ENCODE measurements at places on chromosomes 3 and 15.
A peak's percentile ranks its signal among the peaks of the same experiment; 100 is the strongest.

GRCh38 chr15:80161468-80162016 lies 8.7 kb downstream of the FAH start:
- DNase-seq, result no peak

DNA sequence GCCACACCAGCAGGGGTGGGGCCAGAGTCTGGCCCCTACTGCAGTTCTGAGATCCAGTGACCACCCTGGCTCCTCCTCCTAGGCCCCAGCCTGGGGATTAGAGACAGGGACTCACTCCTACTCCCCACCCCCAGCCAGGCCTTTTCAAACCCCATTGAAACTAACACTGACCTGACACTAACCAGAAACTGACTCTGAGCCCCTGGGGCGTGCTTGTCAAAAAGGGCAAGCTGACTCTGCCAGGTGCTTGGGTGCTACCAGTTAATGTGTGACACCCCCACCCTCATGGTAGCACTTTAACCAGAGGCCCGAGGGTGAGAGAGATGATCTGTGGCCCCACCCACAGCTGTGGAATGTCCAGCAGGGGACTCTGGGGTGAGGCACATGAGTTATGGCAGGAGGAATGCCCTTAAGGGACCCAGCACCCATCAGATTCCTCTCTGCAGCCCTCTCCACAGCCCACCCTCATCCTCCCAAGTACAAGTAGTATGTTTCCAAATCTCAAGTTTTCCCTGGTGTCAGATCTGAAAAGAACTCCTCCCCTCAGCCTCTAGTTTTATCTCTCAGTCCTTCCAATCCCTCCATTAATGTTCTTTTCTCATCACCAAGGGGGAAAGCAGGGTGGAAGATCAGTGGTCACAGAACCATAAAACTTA lies 1.4 kb downstream of the PTH1R start:
- no peak for DNase-seq

DNA sequence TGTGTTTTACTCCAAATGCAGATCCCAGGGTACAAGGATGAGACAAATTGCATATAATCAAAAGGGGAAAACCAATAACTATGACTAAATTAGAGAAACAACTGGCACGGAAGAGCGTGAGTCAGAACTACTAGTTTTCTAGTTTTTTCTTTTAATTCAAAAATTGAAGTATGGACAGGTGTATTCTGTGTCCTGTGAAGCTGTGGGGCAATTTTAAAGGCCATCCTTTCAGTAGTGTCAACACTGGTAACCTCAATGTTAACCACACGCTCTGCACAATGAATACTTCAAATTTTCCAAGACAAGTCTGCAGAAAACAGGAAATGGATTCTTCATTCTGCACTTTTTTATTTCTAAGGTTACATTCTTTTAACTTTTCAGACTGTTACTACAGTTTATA lies 32.5 kb upstream of the GOLGA8A start:
- no peak for DNase-seq

DNA sequence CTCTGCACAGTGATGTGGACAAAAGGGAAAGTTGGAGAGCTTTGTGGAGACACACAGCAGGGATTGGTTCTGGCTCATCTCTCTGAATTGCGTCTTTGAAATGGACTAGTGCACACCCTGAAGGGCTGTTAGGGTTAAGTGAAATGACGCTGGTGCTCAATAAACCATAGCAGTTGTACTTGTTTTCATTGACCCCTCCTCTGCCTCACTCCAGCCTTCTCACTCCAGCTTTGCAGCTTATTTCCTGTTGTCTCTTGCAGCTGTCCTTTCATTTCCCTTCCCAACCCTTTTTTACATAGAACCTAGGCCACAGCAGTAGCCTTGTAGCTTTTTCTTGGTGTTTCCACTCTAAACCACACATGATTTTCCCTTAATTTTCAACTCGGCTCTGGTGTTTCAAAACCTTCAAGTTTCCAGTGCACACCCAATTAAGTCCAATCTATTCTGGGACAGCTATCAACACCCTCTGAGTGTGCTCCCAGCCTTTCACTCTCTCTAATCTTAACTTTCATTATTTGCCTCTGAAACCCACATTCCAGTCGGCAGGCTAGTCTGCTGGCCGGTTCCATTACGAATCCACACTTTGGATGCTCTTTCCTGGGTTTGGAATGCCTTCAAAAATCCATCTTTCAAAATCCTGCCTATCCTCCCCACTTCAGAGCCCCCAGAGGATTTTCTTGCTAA lies 6.4 kb downstream of the C3orf52 start:
- peak; percentile 27 for DNase-seq

DNA sequence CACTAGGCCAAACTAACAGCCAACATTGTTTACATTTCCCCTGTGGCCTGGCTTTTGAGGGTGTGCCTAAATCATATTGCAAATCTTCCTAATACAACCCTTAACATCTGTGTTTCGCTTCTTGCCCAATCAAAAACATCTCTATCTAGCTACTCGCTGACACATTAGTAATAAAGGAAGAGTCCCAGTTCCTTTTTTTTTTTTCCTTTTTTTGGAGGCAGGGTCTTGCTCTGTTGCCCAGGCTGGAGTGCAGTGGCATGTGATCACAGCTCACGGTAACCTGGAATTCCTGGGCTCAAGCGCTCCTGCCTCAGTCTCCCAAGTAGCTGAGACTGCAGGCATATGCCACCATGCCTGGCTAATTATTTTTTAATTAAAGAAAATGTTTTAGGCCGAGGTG lies 2.1 kb upstream of the SRPRB start:
- no peak for DNase-seq

DNA sequence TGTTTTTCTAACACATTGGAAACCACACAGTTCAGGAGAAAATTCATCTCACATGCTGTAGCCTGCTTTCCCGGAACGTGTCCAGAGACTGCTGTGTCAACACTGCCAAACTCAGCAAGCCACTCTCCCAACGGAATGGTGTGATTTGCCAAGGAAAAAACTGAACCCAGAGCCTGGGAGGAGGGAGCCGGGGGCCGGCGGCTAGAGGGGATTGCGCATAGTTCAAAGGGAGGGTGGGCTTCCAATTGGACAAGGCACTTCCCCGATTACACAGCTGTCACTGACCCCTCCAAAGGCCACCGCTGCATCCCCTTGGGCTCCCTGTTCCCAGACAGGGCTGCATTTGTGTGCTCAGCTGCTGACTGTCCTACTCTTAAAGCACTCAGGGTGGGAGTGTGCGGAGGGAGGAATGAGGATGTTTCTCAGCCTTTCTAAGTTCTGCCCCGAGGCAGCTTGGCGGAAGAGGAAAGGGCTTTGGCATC lies 256.2 kb downstream of the ZNF621 start:
- peak; percentile 58 for DNase-seq

DNA sequence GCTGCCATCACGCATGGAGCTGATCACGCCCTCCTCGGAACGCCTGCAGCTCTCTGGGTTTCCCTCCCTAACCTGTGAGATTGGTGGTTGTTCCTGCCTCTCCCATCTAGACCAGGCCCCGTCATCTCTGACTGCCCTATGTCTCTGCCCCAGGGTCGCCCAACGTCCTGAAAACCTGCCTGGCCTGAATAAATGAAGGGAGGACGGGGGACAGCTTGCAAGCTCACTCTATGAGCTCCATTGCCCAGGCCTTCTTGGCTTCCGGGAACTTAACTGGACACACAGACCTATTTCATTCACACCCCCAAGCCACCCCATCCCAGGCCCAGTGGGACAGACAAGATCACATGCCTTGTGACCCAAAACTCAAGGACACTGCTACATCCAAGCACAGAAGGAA lies 274.2 kb downstream of the XXYLT1 start:
- no peak for DNase-seq

DNA sequence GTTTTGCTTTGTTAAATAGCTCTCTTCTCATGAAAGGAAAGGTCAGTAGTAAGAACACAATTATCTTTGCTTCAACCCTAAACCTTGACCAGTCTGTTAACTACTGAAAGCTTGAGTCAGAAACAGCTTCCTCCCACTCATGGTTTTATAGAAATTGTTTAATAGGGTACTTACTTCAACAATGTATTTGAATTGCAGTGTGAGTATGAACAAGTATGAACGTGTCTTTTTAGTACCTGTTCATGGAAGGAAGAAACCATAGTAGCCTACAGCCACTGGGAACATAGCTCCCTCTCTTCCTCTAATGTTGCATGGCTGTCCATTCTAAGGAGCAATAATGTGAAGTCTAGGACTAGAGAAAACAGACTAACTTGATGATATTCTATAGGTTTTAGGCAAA lies 311.0 kb downstream of the MCTP2 start:
- no peak for DNase-seq

DNA sequence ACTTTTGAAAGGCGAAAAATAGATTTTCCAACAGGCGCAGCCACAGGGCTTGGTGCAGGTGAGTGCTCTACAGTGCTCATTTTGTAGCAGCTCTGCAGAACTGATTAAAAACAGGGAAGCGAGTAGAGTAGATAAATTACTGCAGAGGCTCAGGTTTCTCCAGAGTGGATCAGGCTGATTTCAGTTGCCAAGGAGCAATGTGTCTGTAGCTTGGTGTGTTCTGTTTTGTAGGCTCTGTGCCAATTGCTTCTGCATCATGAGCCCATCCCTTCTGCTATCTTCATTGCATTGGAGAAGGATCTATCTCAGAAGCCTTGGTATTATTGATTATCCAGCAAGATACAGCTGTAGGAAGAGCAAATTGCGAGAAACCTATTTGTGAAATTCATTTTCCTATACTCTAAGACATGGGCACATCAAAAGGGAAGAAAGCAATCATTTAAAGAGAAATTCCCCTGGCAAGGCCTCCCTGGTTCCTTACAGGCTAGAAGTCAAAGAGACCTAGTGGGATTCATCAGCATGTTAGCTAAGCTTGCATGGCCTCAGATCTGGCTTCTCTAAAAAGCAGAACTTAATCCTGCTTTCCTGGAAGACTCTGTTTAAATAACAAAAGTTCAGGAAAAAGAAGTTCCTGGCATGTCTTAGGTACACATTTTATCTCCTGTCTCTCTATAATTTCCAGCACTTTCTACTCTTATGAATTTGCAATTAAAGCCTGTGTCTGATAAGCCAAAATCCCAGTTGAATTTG lies 432.4 kb upstream of the ATP10A start:
- DNase-seq, result no peak

DNA sequence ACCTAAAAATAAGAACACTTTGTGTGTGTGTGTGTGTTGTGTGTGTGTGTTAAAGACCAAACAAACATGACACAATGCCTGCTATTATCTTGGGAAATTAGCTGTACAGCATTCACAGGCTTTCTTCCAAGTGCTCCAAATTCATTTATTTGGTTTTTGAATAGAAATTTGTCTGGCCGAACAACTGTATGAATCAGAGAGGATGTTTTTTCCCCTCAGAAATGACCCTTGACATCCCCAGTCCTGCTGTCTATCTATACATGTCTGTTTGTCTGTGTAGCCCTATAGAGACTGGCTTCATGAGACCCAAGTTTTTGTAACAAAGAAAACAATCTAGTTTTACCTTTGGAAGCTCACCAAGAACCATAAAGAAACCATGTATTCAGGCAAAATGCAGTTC lies 549.8 kb downstream of the NSUN3 start:
- DNase-seq, result no peak

- DNase-seq, result no peak
These were observed 777 bp downstream of the GPR160 start for GRCh38 chr3:170038434-170039110.

- DNase-seq, result no peak
These were observed 9.2 kb downstream of the EIF3J start for GRCh38 chr15:44545913-44546802.

- no peak for DNase-seq
These were observed 1202.3 kb downstream of the NSUN3 start for GRCh38 chr3:95265129-95265528.

DNA sequence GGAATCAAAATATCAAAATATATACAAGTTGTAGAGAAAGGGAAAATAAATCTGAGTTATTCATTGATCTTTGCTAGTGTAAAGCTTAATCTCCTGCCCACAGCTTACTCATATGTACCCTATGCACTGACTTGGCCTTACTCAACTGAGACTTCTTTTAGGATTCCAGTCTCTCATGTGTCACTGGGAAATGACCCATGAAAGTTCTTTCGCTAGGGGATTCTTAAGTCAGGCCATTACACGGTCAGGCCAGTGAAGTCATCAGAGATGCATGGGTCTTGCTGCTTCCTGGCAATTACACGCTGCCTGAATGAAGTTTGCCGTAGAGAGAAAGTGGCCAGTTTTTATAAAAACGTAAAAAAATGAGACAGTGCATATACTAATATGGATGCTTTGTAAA lies 20.7 kb upstream of the LPP start:
- no peak for DNase-seq

DNA sequence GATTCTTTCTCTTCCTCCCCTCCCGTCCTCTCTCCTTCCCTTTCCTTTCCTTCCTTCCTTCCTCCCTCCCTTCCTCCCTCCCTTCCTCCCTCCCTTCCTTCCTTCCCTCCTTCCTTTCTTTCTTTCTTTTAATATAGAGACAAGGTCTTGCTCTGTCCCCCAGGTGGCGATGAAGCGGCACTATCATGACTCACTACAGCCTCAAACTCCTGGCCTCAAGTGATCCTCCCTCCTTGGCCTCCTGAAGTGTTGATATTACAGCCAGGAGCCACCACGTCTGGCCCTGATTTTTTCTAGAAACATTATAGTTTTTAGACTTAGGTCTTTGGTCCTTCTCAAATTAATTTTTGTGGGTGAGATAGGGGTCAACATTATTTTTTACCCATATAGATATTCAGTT lies 15.5 kb downstream of the GRM2 start:
- DNase-seq, result no peak

GRCh38 chr3:112857526-112857925 lies 10.9 kb upstream of the CD200R1L start:
- no peak for DNase-seq

GRCh38 chr3:13415997-13416793 lies 3.9 kb downstream of the NUP210 start:
- DNase-seq, result no peak

DNA sequence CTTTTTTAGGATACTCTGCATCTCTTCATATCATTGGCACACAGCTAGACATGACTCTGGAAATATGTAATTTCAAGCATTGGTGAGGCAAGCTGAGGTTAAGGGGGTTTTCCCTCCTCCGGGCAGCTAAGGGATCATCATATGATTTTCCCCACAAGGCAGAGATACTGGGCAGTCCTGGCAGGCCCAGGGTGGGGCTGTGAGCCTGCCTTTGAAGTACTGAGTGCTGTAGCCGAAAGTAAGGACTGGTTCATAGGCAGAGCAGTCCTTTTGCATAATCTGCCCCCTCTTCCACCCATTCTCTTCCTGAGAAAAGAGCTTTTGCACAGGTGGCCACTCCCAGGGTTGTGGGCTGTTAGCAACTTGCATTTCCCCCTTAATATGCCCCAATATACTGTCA lies 168.8 kb upstream of the MANF start:
- no peak for DNase-seq

GRCh38 chr3:18758047-18758704 lies 333.0 kb upstream of the SATB1 start:
- DNase-seq, result peak; percentile 6

- no peak for DNase-seq
These were observed 85.6 kb downstream of the CPN2 start for GRCh38 chr3:194265505-194265892.

DNA sequence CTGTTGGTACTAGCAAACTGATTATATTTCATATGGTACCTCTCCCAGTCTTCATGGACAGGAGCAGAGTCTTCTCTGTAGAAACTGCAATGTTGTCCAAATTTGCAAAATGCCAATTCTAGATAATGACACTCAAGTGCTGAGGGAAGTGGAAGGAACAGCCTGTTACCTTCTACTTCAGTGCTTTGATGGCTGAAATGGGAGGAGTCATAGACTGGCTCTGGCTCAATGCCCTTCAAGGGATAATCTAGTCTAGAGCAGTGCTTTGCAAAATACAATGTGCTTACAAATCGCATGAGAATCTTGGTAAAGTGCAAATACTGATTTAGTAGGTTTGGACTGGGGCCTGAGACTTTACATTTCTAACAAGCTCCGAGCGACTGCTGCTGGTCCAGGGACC lies 51.7 kb upstream of the ACP3 start:
- no peak for DNase-seq

Measured in right kidney (tissue), 9 donors.